ENCODE measurements at places on chromosomes 3 and 15. TPM values are rescaled to one million over a fixed set of nuclear protein-coding genes. Genes with fewer than 3 reads are reported as not detected.

GRCh38 chr15:60021589-60022378, 17.7 kb downstream of the FOXB1 start:
- DNase-seq = no peak

- DNase-seq = no peak
Observed at GRCh38 chr15:38720893-38721567, 156.4 kb upstream of the RASGRP1 start.

DNA sequence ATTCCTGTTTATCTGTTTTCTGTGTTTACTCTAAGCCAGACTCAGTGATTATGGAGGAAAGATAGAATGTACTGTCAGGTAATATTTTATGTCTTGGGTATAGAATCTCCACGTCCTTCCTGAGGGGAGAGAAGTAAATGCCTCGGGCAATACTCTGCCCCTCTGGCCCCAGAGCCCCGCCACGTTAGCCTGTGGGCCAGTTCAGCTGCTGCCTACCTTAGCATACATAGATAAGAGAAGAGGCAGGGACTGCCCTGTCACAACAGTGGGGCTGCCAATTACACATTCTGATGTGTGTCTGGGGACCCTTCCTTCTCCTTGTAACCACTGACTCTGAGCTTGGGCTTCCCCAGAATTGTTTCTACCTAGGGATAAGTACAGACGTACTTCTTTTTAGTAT, 347.7 kb upstream of the ATP11B start:
- DNase-seq = no peak

The PAK6 gene
- not detected for total RNA-seq

Measured in omental fat pad (tissue), 4 donors.